CD4-positive, alpha-beta T cell treated with Interleukin-12 subunit alpha and Interleukin-12 subunit beta, for 1 hour (primary cell): ENCODE measurements at places on chromosomes 1 and 21.

GRCh38 chr1:41073971-41074370 is 52.4 kb upstream of the SLFNL1 start:
- DNase-seq: no peak

DNA sequence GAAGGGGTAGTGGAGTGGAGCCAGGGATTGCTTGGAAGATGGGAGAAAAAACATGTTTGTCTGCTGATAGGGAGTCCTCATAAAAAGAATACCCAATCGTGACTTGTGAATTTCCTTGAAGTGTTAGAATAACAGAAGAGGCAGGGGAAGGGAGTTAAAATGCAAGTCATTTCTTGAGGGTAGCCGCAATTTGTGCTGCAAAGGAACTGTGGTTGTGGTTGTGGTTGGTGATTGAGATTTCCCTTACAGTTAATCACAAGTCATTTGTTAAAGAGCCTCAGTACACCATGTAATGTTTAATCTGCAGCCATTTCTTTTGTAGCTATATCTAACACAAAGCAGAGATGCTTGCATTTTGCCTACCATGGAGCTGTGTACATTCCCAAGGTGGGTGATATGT is 38.5 kb upstream of the EGLN1 start:
- peak; percentile 66 for DNase-seq

DNA sequence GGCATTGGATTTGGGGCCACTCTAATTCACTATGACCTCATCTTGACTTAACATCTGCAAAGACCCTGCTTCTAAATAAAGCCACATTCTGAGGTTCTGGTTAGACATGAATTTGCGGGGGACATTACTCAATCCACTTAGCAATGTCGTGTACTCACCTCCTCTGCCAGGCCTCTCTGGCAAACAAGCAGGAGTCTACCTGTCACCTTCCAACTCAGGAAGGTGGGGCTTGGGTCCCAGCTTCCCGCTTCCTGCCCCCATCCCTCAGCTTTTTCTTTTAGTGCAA is 177.8 kb downstream of the PSMG1 start:
- no peak for DNase-seq

- DNase-seq: no peak
Observed at GRCh38 chr1:179305450-179305849, 11.9 kb downstream of the SOAT1 start.

- DNase-seq: no peak
Observed at GRCh38 chr1:218980881-218981280, 192.8 kb upstream of the LYPLAL1 start.

DNA sequence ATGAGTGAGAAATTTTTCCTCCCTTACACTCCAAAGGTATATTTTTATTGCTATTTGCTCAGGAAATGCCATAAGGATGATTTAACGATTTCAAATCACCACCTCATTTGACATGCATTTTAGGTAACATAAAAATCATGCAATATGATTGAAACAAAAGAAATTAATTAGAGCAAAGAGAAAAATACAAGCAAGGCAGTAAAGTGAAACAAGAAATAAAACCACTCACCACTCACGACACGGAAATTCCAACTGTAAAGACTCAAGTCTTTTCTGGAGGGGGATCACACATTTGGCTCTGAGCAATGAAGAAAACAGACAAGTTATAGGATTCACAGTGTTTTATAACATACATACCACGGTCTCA is 86.8 kb upstream of the ARHGAP29 start:
- no peak for DNase-seq

DNA sequence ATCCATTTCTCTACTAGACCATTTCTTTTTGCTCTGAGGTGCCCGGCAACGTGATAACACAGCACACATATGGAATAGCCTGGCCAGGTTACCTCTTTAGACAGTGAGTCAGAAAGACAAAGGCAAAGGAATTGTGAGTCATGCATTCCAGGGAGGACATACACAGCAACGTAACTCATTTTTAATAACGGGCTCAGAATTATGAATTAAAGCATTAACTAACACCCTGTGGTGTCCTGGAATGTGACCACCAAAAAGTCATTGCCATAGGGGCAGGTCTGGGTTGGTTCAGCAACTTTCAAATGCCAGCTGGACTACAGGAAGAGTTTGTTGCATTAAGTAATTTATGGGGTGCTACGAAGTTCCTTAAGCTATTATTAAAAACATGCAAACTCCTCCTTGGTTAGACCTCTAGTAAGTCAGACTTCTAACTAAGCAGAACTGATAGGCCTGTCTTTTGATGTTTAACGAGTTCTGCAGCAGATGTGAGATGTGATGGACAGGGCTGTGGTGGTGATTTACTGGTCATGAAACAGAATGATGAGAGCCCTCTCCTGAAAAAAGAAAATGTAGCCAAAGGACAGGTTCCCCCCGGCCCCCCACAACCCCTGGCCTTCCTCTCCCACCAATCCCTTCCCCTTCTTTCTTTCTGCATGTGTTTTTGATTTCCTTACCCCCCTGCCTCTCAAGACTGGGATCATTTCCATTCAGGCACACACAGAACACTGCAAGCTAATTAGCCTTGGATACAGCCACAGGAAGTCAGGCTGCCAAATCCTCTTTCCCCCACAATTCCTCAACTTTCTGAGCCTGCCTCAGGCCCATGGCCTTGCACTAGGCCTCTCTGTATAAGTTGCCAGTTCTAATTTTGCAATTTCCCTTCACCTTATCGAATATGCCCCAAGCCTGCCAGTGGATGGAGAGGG is 88.9 kb upstream of the HAO2 start:
- DNase-seq: no peak

DNA sequence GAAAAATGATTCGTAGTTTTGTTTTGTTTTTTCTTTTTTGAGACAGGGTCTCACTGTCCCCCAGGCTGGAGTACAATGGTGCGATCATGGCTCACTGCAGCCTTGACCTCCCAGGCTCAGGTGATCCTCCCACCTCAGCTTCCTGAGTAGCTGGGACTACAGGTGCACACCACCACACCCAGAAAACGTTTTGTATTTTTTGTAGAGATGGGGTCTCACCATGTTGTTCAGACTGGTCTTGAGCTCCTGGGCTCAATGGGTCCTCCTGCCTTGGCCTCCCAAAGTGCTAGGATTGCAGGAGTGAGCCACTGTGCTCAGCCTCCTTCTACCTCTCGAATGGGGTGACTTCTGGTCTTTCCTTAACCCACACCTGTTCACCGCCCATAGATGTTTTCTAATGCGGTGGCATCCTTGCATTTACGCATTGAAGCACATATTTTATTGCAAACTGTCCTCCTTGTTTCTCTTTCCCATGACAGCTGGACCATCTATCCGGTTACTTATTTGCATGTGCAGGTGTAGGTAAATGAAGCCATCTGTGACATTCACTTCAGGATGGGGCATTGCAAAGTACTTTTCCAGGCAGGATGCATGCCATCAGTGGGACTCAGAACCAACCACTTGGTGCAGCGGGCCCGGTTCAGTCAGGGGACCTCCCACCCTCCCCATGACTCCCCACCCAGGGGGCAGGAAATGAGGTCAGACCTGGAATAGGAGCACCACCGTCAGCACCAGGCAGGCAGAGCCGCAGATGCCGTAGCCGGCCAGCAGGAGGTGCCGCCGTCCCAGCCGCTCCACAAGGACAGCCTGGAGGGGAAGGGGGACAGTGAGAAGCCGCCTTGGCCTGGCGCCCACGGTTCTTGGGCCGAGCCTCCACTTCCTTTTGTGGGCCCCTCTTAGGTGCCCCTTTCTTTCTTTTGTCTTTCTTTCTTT is 16.5 kb downstream of the SLC2A7 start:
- DNase-seq: no peak

GRCh38 chr1:44970317-44970716 is 16.1 kb downstream of the EIF2B3 start:
- no peak for DNase-seq

- no peak for DNase-seq
Observed at GRCh38 chr1:228392111-228392936, 14.3 kb downstream of the TRIM11 start.

DNA sequence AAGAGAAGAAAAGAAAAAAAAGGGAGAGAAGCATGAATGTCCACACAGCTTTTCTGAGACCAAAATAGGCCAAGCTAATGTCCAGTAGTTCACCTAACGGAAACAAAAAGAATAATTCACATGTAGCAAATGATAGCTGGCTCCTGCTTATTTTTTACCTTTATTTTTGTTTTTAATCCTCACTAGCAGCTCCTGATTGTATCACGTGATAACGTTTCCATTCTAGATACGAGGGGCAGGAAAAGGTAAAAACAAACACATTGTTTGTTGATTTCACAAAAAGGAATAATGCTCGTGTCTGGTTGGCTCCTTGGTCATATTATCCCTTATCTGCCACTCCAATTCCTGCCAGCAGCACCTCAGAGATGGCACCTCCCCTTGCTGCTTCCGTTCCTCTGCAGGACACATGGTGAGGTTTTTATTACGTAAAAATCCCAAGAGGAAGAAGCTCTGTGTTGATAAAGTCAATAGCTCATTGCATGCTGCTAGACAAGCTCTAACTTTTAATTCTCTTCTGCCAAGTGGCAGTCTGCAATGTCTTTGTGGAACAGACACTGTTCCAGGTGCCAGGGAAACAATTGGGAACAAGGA is 201.7 kb downstream of the CRB1 start:
- no peak for DNase-seq

DNA sequence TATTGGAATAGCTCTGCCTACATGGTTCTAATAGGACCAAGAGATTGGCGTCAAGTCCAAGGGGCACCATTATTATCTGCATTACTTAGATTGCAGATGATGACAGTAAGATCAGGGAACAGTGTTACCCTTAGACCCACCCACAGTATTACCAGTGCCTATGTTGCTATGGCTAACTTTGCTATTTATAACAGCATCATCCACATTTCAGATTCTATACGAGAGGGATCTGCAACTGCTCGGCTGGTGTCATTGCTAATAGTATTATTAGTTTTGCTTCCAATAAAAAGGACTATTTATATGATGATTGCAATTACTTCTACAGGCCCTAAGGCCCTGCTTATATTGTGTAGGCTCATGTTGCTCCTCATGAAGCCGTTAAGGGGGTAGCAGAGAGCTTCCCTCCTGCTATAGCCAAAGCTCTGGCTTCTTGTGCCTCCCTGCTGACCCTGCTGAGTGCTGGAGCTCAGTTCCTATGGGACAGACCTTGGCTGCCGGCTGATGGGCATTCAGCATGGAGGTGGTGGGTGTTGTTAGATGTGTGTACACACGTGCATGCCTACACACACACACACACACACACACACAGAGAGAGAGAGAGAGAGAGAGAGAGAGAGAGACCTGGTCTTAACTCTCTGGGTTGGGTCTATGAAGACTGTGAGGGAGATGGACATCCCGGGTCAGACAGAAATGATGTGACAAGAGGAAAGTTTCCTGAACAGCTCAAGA is 1.3 kb downstream of the BCAN start:
- DNase-seq: no peak

DNA sequence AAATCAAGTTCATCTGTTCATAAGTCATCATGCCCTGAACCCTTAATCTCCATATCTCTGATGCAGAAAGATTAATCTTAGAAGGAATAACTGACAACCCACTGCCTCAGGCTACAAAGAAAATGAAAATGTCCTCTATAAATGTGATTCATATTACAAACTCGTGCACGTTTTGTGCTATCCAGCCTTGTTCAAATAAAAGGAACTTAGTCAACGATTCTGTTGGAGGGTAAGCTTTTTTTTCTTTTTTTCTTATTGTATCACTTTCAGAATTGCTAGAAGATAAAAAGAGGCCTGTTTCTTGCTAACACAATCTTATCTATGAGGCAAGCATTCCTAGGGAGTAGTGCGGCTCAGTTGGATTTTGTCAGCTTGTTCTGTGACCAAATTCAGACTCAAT is 228.4 kb downstream of the TM2D1 start:
- DNase-seq: no peak

GRCh38 chr1:8422510-8423268 is 104.8 kb downstream of the SLC45A1 start:
- DNase-seq: peak; percentile 24

DNA sequence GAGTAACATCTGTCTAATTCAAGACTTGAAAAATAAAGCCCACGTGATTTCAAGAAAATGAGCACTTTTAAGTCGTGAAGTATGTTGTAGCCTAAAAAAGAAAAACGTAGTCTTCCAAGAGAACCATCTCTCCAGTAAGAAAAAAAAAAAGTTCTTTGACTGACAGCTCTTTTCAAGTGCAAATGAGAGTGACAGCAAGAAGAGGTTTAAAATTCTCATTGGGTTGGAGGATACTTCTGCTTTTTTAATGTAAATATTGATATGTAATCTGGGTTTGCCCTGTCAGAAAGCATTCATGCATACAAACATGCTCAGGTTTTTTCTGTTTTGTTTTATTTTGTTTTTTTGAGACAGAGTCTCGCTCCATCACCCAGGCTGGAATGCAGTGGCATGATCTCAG is 32.3 kb upstream of the PRDM2 start:
- no peak for DNase-seq

DNA sequence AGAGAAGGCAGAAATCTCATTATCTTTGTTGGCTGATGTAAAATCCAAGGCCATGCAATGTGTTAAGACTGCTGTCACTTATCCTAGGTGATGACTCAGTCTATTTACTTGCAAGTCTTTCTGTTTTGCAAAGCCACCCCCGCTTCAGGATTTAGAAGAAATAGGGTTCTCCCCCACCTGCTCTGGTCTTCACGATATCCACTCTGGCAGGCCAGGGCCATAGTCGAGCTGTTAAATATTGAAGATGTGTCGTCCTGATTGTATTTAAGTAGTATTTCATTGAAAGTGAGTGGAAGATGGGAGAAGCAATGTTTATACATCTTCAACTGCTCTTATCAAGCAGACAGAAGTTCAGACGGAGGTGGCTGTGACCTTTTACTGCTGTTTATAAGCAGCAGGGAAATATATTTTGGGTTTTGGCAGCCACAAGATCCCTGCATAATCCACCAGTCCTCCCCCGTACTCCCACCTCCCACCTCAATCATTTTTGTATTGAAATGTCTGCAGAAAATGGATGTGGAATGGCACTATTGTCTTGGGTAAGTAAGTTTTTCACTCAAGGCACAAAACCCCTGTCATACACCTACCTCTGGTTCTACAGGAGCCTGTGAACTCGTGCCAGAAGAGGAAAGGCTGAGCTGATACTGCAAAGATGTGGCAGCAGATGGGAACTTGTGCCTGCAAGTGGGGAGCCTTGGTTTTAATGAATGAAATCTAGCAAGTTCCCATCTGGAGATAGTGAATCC is 117.4 kb downstream of the MRPS6 start:
- DNase-seq: no peak

GRCh38 chr1:78958711-78959110 is 47.8 kb downstream of the ADGRL4 start:
- DNase-seq: no peak
